ENCODE measurements at places on chromosomes 1 and 21.

DNA sequence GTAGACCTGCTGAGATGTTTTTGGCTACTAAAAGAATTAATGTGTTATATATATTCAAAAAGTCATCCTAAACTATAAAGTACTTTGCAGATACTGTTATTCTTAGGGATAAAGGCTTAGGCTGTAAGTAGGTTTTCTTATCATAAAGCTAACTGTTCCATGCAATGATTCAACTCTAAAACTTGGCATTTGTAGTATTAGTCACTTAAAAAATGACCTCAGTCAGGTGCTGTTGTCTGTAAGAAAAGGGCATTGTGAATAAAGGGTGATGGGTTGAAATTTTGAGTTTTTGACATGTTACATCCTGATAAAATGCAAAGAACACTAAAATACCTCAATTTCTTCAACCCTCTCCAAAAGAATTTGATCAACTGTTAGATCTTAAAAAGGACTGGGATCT lies 32.9 kb downstream of the ADCY10 start:
- no peak for DNase-seq

DNA sequence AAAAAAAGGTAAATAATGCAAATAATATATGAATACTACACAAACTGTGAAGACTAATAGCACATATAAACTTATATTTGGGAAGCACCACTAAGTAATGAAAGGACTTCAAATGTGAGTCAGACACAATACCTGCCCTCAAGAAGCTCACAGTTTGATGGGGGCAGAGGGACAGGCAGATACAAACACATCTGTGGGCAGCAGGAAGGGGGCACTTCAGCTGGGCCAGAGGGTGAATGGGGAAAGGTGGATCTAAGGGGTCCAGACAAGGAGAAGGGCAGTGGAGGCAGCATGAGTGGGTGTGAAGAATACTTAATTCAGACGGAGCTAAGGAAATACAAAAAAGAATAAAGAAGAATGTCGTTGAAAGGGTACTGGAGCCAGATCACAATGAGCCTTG lies 114.2 kb downstream of the TGFBR3 start:
- DNase-seq: no peak

GRCh38 chr1:162219461-162219860 lies 150.0 kb downstream of the NOS1AP start:
- no peak for DNase-seq

DNA sequence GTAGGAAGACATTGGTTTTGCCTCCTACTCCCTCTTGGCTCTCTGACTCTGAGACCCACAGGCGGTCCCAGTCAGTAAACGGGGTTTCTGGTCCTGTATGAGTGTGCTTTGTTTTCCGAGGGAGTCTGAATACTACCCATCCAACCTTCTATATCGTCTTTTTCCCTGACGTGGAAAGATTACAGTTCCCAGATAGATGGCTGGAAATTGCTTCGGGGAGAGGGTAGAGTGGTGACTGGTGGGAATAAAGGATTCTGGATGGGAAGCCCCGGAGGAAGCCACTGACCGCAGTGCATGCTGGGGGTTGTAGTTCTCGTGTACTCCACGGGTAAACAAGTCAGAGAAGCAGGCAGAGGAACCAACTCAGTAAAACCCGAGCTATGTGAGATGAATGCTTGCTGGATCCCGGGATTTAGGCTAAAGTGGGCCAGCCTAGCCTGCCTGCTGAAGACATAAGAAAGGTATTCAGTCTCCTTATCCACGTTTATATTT lies 66.2 kb upstream of the IRF2BP2 start:
- peak; percentile 15 for DNase-seq

GRCh38 chr1:158246650-158247049 lies 7.6 kb upstream of the CD1A start:
- no peak for DNase-seq

DNA sequence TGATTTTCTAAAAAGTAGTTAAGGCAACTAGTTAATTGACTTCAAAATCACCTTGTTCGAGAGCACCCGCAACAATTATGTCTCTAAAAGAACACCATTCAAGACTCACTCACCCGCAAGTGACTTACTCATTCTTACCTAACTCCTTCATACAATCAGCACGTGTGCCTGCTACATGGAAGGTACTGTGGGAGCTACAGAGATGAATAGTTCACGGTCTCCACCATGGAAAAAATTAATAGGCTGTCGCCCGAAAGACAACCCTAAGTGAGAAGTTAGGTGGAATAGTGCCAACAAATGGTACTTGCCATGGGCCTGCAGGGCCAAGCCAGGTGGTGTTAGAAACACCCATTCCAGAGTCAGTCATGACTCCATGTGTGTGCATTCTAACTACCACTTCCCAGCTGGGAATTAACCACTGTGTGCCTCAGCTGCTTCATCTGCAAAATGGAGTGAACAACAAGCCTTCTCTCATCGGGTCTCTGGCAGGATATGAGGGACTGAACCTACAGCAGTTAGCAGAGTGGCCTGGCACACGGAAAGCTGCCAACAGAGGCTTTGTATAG lies 7.1 kb downstream of the SSBP3 start:
- DNase-seq: no peak

GRCh38 chr1:85575363-85575995 lies 5.1 kb upstream of the CCN1 start:
- no peak for DNase-seq

All from stimulated activated CD8-positive, alpha-beta memory T cell treated with anti-CD3 and anti-CD28 coated beads, Interleukin-2, amount 100 ng/mL, for 48 hours (primary cell).